CD4-positive, alpha-beta T cell treated with Interleukin-1 beta for 1 hour (primary cell): ENCODE measurements at places on chromosomes 7 and 10.

DNA sequence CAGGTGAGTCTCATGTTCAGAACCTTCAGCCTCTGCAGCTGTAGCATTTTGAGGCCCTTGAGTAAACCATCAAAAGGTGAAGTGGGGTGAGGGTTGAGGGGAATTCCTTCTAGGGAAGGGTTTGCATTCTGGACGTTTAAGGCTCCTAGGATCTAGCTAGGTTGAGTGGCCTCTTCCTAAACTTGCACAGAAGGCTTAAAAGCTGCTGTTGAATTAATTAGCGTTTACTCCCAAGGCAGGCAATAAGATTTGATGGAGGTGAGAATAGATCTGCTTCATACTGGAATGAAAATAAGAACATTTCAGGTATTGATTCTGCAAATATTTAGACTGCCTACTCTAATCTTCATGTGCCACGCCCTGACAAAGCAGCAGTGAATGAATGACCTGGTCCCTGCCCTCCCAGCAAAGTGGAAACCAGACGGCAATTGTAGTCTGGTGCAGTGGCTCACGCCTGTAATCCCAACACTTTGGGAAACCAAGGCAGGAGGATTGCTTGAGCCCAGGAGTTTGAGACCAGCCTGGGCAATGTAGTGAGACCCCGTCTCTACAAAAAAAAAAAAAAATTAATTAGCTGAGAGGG, 11.4 kb upstream of the KPNA7 start:
- DNase-seq: no peak

GRCh38 chr7:68449816-68450215, 1148.5 kb upstream of the AUTS2 start:
- no peak for DNase-seq

- DNase-seq: no peak
These were observed 21.4 kb upstream of the MLXIPL start for GRCh38 chr7:73645643-73646174.

DNA sequence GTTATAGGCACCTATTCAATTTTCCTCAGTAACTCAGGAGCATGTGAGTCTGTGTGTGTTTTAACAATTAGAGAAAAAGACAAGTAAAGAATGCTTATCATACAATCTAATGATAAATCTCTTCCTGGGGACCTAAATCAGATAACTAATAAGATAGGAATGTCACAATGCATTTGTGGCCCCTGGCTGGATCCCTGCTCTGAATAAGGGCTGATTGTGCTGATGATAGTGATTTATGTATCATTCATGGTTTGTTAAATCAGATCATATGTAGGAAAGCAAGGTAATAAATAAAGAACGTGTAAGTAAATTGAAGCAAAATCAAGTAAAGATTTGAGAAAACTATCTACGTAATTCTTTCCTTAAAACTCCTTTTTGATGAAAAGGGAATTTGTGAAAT, 145.9 kb downstream of the C7orf25 start:
- DNase-seq: no peak

DNA sequence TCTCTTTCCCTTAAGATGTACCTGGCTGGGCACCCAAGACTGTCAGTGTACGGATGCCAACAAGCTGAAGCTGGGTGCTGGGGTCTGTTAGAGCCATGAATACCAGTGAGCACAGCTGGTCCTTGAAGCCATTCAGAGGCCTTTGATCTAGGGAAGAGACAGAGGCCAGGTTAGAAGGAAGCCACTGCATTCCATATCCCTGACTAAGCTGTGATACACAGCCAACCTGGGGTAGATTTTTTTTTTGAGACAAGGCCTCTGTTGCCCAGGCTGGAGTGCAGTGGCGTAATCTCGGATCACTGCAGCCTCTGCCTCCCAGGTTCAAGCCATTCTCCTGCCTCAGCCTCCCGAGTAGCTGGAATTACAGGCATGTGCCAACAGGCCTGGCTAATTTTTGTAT, 20.8 kb downstream of the ZDHHC16 start:
- no peak for DNase-seq

DNA sequence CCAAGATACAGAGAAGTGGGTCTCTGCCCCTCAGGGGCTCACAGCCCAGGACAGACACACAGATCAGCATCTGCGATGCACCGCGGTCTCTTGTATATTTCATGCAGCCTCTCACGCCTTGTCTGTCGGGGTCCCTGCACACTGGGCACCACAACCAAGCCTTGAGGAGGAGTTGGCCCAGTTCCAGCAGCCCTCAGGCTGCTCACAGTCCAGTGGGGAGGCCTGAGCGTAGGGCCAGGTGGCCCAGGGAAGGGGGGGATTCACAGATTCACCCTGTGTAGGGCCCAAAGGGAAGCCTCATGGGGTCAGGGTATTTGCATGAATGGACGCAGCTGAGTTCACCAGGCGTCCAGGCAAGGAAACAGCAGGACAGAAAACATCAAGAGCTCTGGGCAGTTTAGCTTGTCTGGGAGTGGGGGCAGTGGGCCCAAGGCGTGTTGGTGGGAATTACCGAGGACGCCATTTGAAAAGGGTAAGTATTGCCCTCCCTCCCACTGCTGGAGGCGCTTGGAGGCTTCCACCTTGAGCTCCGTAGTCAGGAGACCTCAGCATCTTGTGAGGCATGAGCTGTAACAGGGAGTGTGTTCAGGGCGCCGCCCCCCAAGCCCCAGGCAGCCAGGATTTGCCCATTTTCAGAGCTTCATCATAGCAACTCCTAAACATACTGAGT, 129.1 kb upstream of the CHST15 start:
- DNase-seq: no peak
